ENCODE measurements at places on chromosomes 3 and 15.

- no peak for DNase-seq
Observed at GRCh38 chr3:86554383-86554782, 436.6 kb downstream of the VGLL3 start.

DNA sequence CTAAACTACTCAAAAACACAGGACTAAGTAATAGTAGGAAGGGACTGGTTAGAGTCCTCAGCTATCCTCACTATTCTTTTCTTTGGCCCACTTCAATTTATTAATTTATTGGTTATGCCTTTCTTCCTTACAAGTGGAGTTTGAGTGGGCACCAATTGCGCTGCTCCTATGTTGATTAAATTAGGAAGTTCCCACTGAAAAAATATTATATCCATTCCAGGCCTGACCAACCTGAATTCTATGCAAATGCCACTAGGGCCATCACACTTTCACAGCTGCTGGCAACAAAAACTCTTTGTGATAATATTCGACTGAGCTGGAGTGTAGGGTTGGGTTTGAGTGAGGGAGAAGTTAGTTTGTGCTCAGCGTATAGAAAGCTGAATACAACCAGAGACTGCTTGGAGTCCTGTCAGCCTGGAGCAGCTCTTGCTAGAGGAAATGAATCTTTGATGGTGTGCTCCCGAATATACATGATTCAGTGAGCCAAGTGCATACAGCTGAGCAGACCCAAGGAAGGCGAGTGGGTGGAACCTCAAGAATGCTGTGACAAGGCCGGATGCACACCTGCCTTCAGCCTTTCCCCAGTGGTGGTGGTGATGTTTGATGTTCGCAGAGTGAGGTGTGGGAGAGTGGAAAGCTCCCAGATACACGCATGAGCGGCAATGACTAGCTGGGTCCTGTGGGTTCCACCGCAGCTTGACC is 1.5 kb downstream of the ARHGEF3 start:
- peak; percentile 63 for DNase-seq

DNA sequence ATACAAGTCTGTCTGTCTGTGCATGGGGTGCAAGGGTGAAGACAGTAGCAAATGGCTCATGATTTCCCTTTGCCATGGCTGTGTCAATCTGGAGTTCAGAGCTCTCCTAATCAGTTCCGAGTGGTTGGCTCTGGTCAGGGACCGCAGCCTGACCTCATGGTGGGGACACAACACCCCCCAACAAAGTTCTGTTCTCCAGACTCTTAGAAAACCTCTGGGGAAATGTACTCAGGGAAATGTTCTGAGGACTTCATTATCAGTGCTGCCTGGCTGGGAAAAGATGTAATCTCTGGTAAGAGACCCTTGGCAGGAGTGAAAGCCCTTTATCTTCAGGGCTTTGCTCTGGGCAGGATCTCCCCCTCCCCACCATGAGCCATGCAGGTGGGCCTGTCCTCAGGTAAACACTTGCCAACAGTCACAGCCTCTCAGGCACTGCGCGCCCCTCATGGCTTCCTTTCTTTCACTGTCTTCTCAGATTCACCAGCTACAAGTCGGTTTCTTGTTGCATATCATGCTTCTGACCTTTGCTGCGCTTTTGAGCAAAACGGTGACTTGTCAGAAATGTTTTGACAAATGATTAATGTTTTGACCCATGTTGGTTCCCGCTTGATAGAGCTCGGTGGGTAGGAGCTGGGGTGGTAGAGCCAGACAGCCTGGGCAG is 95.5 kb downstream of the ST6GAL1 start:
- peak; percentile 28 for DNase-seq

DNA sequence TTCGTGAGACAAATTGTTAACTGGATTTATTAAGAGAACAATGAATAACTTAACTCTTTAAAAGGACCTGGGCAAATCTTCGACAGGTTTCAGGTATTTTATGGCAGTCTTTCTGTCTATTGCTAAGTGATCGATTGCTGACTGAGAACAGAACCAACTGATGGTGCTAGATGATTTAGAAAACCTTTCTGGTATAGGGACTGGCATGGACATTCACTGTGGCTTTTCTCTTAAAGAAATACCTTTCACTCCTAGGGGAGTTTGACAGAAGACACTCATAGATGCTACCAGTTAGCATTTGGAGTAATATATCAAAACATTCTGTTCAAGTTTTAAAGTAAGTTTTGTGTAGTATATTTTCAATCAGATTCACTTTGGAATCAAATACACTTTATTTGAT is 654 bp downstream of the PPARG start:
- DNase-seq = no peak

DNA sequence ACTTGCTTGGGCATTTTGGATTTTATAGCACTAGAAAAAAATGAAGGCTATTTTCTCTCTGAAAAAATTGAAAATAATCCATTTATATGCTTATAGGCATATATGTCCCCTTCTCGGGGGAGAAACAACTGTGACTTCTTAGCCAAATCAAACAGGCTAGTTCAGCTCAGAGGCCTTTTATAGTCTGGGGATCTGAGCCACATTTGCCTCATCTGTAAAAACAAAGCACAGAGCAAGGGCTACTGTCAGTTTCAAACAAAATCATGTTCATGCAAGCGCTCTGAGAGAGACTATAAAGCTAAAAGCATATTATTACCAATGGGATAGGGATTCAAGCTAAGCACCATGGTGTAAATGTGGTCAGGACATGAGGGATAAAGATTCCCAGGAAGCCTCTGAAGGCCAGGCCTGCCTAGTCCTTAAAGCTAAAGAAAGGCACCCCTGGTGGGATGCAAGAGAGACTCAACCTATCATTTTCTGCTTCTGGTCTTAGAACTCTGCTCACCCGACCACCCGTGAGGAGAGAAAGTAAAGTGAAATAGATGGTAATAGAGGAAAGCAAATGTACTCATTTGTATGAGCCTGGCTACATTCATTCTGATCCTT is 51.0 kb upstream of the IL12A start:
- DNase-seq = no peak

Data from CD4-positive, alpha-beta T cell treated with Interleukin-1 beta for 1 hour (primary cell).